ENCODE measurements at places on chromosomes 12 and 14.
A peak's percentile ranks its signal among the peaks of the same experiment; 100 is the strongest.

GRCh38 chr14:79090641-79091180, 920.5 kb downstream of the NRXN3 start:
- no peak for DNase-seq

GRCh38 chr12:57435293-57435692, 709 bp downstream of the INHBC start:
- no peak for DNase-seq

GRCh38 chr12:116885491-116885890, 4.2 kb upstream of the HRK start:
- no peak for DNase-seq

DNA sequence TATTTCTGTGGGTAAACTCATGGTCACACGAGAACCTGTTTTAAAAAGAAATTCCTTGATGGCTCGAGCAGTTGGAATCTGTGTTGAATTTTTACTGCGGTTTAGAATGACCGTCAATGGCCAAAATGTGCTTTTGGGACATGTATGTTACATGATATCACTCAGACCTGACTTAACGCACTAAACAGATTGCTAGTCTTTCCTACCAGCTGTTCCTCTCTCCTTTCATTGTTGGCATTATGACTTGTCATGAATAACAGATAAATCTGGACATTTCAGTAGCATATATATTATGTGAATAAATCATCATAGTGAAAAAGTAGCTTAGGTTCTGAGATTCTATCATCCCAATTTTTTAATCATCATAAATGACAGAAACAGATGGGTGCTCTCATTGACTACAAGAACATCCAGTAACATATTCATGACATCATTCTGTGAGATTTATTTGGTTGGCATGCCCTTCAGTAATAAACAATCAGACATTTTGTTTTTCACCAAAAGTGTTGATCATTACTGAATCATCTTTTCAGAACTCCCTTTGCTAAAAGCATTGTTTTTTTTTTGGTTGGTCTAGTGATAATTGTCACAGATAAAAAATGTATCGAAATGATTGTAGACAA, 57.9 kb upstream of the NAV3 start:
- no peak for DNase-seq

- DNase-seq, result no peak
Observed at GRCh38 chr12:100936661-100937060, 142.1 kb downstream of the ANO4 start.

- DNase-seq, result no peak
Observed at GRCh38 chr14:51581017-51581881, 70.5 kb upstream of the FRMD6 start.

- peak; percentile 14 for DNase-seq
Observed at GRCh38 chr12:132827763-132828703, 636 bp downstream of the GOLGA3 start.

DNA sequence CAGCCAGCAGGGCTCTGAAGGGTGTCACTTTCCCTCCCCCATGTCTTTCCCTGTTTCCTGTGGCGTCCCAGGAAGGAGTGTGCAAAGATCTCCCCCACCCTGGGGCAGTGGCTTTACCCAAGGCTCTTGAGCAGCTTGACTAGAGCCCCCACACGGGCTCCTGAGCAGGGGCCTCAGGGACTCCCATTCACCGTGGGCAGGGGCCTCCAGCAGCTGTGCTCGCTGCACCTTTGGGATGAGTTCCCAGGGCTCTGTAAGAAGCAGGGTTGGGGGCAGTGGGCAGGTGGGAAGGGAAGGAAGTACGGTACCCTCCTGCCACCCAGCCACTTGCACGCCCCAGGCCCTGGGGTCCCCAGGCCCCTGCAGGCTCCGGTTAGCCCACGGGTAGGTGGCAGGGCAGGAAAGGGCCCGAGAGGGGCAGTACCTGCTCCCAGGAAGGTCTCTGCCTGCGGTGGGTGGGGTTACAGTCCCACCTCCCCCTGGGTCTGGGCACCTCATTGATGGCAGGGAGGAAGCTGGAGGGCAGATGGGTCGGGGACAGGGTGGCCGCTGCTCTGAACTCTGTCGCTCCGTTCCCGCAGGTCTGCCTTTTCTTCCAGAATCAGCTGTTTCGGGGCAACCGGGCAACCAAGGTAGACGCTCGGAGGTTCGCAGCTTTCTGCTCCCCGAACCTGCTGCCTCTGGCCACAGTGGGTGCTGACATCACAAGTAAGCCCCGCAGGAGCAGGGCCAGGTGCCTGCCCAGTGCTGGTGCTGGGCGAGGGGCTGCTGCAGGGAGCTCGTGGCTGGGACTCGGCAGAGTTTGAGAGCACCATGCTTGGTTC, 13.0 kb downstream of the ASPG start:
- DNase-seq, result no peak

GRCh38 chr14:73833530-73834260, 17.9 kb upstream of the PTGR2 start:
- DNase-seq, result no peak

- DNase-seq, result no peak
Observed at GRCh38 chr14:36521598-36522345, 1.7 kb upstream of the NKX2-1 start.

Data from activated CD4-positive, alpha-beta T cell treated with anti-CD3 and anti-CD28 coated beads, Interleukin-2, amount 50 U/mL, for 16 hours (primary cell).